ENCODE measurements at places on chromosomes 5 and 9.

GRCh38 chr9:113648048-113648447, 184.5 kb downstream of the RGS3 start:
- no peak for DNase-seq

GRCh38 chr9:127835991-127836516, 18.4 kb downstream of the ENG start:
- DNase-seq = no peak

- no peak for DNase-seq
Measured at GRCh38 chr9:98610711-98611110, 98.0 kb downstream of the GABBR2 start.

DNA sequence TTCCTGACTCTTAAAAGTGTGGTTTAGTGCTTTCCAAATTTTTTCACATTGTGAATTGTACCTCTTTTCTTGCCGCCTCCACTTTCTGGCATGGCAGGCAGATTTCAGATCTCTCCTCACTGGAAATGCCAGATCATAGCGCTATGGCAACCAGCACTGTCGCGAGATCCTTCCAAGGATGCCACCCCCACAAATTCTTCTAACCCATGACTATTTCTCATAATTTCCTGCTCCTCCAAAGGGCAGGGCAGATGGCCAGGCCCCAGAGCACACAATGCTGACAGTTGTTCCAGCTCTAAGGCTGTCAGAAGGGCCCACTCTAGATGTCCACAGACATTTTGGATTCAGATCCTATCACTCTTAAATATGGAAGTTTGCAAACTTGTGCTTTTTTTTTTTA, 446.2 kb upstream of the RIOK2 start:
- DNase-seq = no peak

DNA sequence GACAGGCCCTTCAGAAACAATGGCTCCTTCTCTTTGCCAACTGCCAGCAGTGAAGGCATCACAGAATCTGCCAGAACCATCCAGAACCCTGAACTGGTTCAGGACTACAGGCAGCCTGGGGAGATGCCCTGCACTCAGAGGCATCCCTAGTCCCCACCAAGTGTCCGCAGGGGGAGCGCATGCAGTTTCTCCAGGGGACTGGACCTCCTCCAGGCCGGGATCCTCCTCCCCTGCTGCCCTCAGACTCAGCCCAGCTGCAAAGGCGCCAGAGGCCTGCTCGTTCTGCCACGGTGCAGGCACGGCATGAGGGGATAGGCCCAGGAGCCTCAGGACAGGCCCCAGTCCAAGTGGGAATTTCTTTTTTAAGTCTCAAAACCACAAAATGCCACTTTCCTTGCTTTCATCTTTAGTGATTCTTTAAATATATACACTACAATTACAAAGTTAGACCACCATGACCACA, 72.0 kb downstream of the SEMA4D start:
- DNase-seq = no peak

DNA sequence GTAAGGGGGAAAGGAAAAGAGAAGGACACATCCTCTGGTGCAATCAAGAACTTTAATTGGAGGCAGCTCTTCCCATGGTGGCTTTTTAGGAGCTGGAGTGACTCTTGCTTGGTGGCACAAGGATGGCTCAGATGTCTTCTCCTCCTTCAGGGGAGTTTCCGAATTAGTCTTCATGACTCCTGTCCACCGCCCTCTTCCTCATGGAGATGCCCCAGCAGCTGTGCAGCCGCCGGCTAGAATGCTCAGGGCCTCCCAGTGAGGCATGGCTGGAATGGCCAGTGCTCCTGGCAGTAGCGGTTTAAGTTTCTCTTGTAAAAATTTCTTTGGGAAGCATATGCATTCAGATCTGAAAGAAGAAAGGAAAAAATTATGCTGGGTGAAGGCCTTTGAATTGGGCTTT, 8.8 kb upstream of the TEX53 start:
- DNase-seq = no peak

DNA sequence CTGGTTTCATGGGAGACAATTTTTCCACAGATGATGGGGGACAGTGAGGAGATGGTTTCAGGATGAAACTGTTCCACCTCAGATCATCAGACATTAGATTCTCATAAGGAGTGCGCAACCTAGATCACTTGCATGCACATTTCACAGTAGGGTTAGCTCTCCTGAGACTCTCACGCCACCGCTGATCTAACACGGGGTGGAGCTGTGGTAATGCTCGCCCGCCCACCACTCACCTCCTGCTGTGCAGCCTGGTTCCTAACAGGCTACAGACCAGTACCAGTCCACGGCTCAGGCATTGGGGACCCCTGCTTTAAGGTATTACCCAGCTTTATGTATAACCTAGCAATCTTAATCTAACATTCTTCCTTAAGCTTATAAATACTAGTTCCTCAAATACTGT, 35.6 kb downstream of the TTC39B start:
- no peak for DNase-seq

DNA sequence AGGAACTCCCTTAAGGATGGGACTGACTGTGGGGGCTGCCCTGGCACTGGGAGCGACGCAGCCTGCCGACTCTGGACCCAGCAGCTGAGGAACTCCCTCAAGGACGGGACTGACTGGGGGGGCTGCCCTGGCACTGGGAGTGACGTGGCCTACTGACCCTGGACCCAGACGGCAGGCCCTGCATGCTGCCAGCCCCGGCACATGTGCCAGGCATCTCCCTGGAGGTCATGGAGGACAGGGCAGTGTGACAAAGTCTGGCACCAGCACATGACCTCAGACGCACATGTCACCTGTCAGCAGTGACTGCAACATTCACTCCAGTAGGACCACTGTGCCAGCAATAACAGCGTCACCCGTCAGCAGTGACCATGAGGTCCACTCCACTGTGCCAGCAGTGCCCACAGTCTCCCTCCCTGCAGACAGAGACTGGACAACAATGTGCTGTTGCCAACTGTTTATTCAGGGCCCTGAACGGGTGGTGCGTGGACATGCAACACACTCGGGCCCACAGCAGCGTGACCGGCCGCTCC, 4.5 kb downstream of the FBXW5 start:
- no peak for DNase-seq

DNA sequence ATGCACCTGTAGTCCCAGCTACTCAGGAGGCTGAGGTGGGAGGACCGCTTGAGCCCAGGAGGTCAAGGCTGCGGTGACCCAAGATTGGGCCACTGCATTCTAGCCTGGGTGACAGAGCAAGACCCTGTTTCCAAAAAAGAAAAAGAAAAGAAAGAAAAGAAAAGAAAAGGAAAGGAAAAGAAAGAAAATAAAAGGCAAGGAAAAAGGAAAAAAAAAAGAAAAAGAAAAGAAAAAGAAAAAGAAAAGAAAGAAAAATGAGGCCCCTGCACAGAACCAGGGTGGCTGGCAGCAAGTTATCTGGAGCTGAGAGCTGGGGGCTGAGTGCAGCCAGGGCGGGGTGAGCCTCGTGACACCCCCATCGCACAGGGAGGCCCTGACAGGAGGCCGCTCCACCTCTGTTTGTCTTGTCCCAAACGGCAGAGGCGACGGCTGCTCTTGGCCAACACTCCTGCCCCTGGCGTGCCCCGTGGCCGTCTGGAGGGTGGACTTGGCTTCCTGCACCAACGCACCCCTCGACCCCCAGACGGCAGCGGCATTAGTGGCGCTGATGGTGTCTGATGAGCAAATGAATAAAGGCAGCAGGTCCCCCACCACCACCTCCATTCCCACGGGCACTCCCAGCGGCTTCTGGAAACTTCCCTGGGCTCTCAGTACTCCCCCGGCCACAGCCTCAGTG, 16.7 kb downstream of the EXD3 start:
- no peak for DNase-seq

DNA sequence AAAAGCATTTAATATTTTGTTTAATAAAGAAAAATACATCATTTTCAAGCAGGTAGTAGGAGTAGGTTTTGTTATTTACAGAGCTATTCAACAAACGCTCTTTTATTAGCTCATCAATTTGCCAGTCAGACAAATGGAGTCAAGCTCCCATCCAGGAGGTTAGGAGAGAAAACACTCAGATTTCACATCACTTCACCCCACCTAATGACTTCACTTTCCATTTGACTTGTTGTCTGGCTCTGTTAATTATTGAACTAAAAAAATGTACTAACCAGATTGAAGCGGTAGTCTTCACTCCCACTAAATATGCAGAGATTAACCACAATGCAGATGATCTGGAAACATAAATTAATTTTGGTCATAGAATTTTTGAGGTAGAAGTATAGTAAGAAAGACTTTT, 193.6 kb upstream of the VCAN start:
- DNase-seq = no peak

DNA sequence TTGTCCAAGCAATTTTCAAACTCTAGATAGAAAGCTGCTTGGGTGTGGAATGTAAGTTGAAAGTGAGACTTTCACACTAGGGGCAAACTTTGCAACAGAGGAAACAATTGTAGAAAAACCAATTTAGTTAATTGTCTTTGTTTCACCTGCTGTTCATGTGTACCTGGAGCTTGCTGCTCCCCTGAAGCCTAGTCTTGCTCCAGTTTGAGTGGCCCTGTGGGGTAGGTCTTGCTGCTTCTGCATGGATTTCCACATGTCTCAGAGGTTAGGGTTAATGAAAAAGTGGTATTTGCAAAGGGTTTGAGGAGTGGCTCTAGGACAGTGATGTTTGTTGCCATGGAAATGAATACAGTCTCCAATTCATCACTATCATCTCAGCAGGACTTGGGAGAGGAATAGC, 182.2 kb downstream of the FSTL4 start:
- no peak for DNase-seq

DNA sequence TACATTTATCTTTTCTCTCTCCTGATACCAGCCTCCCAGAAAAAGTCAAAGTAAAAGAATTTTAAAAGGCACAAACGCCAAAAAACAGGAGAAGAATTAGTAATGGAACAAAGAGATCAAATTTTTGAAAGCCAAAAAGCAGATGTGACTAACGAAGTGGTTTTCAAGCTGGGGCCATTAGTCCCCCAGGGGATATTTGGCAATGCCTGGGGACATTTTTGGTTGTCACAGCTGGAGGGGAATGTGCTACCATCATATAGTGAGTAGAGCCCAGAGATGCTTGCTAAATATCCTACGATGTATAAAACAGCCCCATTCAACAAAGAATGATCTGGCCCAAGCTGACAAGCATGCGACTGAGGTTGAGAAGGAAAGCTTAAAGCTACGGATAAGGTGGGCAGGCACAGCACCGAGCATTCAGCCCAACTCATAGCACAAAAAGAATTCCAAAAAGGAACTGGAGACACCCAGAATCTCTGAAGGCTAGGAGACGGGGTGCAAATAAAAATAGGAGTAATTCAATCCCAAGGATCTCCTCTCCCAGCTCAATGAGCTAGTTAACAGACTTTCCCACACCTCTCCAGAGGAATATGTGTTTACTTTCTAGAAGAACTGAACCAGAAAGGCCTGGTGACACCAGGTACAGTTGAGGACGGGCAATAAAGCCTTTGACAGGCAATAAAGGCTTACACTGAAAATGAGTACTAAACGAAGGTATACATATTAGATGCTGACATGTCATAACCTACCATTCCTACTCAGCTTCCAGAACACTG, 269.0 kb downstream of the DENND1A start:
- DNase-seq = no peak

GRCh38 chr9:112868461-112868860, 22.2 kb downstream of the SLC46A2 start:
- no peak for DNase-seq

- no peak for DNase-seq
Measured at GRCh38 chr5:120405923-120406322, 58.2 kb upstream of the PRR16 start.

- DNase-seq = peak; percentile 79
Measured at GRCh38 chr9:129258124-129258822, 80.2 kb upstream of the IER5L start.

DNA sequence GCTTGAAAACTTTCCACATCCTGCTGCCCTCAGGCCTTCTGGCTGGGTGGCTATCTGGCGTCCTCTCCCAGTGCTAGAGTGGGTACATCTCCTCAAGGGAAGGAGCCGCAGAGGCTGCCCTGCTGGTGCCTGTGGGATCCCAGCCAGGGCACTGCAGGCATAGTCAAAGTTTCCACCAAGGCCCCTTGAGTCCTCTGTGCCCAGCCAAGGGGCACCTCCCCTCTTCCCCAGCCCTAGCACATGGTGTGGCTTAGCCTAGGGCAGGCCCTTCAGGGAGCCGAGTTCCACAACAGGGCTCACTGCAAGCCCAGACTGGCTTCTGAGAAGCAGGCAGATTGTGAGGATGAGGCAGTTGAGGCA, 103.2 kb downstream of the RGS3 start:
- DNase-seq = no peak

DNA sequence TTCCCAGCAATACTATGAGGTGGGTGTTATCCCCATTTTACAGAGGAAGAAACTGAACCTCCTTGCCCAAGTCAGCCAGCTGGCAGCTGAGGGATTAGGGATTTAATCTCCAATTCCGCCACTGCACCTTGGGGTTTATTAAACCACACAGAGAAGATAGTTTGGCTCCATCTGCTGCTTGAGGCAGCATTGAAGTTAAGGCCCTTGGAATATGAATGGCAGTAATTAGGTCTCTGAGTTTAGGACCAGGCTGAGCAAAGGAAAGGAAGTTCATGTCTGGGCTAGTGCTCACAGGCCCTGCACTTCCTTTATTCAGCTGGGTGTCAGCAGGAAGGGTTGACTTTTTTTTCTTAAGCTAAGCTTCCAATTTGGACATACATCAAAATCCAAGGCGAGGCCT, 86.9 kb upstream of the GDNF start:
- no peak for DNase-seq

DNA sequence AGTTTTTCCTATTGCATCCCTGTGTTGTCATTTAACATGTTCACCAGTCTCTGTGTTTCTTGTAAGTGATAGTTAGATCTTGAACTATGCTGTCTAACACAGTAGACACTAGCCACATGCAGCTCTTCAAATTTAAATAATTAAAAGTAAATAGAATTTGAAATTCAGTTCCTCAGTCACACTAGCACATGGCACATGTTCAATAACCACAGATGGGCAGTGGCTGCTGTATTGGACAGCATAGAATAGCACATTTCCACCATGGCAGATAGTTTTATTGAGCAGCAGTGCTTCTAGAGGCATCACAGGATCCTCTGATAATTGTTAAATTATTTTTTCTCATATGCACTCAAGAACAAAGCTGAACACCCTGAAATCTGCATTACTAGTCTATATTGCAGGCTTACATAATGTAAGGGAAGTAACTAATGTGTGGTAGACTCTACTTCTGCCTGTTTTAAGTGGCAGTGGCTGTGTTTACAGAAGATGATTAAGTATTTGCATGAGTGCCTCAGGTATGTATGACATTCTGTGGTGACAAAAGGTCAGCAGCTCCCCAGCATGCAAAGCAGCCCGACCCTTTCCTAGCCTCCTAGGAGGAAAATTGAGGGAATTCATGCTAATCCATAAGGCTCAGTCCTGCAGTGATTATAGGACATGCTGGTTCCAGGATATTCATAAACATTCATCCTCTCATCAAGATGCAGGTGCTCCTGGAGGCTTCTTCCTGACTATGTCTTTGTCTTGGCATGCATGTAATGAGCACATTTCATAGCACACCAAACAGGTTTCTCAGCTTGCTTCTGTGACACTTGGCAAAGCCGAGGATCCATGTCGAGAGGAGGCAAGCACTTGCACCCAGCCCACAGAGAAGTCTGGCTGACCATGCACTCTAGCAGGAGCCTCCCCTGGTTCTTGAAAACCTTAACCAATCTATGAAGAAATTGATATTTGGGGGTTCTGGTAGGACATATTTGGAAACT, 45.5 kb downstream of the SH3RF2 start:
- no peak for DNase-seq

- DNase-seq = no peak
Measured at GRCh38 chr5:61732369-61732768, 400.3 kb downstream of the ZSWIM6 start.

GRCh38 chr9:131204285-131204684, 72.0 kb downstream of the FAM78A start:
- DNase-seq = no peak

Data from activated CD8-positive, alpha-beta memory T cell treated with anti-CD3 and anti-CD28 coated beads for 4 hours (primary cell).